CD4-positive, alpha-beta T cell treated with Interleukin-1 beta for 1 hour (primary cell): ENCODE measurements at places on chromosomes 5 and 9.

- DNase-seq, result no peak
Observed at GRCh38 chr5:143126174-143127019, 277.1 kb downstream of the NR3C1 start.

DNA sequence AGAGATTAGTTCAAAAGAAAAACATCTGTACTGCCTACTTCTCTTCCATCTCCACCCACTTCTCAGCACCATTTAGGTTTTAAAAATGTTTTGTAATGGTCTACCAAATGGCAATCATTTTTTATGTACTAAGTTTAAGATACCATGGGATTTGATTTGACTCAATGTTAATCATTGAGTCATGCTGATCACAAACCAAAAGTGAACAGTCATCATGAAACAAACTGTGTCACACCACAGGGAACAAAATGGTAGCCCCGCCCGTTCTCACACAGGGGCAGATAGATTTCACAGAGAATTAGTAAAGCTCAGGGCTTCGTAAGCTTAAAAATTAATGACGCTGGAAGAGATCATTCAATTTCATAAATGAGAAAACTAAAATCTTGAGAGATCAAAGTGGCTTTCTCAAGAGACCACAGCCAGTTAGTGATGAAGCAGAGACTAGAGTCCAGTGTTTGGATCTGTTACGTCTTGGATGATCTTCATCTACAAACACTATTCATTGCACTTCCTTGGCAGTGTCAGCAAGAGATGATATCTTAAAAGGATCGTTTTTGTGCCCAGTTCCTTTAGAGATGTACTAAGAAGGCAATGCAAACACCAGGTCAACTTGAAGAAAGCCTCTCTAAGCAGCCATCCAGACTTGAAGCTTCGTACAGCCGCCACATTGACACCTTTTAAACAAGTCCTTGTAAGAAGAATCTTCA, 33.9 kb upstream of the TRIO start:
- DNase-seq, result no peak

GRCh38 chr5:168807287-168807686, 228.1 kb upstream of the PANK3 start:
- DNase-seq, result no peak

- DNase-seq, result no peak
Observed at GRCh38 chr9:127967151-127967809, 13.5 kb downstream of the EEIG1 start.

DNA sequence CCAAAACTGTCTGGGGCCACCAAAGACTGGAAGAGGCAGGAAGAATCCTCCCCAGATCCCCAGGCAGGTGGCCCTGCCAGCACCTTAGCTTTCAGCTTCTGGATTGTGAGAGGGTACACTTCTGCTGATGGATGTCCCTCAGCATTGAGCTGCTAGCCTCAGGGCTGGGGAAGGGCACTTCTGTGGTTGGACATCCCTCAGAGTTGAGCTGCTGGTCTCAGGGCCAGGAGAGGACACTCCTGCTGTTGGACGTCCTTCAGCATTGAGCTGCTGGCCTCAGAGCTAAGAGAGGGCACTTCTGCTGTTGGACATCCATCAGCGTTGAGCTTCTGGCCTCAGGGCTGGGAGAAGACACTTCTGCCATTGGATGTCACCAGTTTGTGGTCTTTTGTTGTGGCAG, 83.8 kb upstream of the FCN1 start:
- DNase-seq, result no peak

DNA sequence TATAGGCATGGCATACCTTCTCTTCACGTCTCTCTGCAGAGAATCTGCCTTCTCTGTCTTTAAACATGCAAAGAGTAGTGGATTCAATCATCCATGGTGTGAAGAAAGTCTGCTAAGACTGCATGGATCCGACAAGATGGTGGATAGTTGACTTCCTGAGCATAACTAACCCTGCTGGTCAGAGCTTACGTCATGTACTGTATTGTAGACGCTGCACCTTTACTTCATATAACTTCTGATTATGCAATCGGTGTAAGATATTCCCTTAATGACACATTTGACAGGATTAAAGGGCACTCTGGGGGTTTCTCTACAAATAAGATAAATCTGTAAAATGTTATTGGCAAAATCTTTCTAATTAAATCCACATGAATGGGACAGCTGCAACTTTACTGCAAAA, 240.3 kb upstream of the NREP start:
- DNase-seq, result no peak

DNA sequence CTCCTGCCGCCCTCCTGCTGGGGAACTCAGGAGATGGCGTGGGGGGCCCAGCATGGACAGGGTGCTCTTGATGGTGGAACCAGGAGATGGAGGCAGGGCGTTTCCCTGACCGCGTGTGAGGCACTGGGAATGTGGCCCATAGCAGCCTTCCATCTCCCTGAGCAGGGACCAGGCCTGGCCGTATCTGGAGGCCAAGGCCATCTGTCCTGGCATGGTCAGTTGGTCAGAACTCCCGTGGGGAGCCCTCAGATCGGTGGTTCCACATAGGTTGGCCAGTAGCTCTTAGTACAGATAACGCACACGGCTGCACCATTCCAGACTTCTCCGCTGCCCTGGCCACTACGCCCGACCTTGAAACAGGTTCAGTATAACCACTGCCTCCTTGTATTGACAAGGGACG, 77.6 kb downstream of the KCNT1 start:
- no peak for DNase-seq

DNA sequence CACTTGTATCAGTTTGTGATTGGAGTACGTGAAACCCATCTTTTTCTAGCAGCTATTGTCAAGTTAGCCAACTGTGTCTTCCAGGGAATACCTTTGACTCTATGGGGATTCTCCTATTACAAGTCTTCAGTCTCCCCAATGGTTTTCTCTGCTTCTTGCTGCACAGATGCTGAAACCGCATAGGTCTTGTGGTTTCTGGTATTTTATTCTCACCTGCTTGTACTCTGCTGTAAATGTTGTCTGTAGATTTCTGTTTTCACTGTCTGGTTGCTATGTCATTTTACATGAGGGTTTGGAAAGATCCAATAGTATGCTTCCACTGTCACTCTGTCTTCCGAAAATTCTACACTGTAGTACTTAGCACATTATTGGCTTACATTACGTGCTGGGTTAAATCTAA, 1196.9 kb upstream of the C9orf72 start:
- no peak for DNase-seq

- DNase-seq, result no peak
Observed at GRCh38 chr5:168415971-168416370, 70.3 kb upstream of the RARS1 start.

GRCh38 chr9:106432631-106433030, 430.3 kb upstream of the ZNF462 start:
- DNase-seq, result no peak

DNA sequence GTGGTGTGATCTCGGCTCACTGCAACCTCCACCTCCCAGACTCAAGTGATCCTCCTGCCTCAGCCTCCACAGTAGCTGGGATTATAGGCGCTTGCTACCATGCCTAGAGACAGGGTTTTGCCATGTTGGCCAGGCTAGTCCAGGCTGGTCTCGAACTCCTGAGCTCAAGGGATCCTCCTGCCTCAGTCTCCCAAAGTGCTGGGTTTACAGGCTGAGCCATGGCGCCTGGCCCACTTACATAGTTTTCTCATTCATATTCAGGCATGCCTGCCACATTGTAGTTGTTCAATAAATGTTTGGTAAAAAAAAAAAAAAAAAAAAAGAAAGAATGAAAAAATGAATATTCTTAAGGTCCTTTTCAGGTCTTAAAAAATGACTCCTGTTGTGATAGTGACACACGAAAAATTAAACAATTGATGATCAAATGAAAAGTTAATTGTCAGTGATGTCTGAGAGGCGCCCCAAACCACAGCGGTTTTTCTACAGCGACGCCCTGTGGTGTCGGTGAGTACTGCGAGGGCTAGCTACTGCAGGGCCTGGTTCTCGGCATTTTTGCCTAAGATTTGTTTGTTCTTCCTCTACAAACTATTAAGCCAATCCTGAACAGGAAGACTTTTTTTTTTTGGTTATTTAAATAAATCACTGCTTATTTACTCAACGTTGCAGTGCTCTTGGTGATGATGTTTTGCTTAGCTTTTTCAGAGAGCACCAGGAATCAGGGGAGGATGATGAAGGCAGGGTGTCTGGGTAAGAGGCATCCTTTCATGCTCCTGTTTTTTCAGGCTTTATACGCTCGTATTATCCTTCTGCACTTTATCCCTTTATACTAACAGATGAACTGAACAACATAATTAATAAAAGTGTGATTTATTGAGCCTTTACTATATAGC, 67.0 kb upstream of the DPYSL3 start:
- DNase-seq, result peak; percentile 11

- DNase-seq, result no peak
Observed at GRCh38 chr5:149749481-149750365, 19.6 kb downstream of the PPARGC1B start.

DNA sequence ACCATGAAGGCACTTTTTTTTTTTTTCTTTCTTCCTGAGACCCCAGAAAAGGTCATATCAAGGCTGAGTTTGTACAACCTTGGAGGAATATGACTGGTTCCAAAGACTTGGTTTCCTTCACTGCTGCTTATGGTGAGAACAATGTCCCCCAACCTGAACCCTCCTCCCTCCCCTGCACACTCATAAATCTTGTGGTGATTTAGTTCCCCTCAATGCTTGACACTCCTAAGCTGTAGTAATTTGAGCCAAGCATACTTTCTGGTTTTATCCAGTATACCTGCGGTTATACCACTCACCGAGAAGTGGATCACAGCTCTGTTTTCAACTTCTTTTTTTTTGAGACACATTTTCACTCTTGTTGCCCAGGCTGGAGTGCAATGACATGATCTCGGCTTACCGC, 149.9 kb upstream of the KLF4 start:
- no peak for DNase-seq

DNA sequence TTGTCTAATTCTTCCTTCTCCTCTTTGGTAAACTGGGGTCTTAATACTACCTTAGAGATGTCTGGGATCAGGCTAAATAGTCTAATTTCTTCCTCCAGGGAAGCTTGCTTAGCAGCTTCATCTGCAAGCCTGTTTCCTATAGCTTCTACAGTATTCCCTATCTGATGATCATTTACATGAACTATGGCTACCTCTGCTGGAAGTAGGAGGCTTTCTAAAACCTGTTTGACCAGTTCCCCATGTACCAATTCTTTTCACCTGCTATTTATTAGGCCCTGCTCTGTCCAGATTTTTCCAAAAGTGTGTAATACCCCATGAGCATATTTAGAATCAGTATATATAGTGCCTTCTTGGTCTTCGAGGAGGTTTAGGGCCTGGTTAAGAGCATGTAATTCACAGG, 619.8 kb downstream of the HINT1 start:
- no peak for DNase-seq

GRCh38 chr5:57102905-57103255, 71.0 kb upstream of the GPBP1 start:
- no peak for DNase-seq

DNA sequence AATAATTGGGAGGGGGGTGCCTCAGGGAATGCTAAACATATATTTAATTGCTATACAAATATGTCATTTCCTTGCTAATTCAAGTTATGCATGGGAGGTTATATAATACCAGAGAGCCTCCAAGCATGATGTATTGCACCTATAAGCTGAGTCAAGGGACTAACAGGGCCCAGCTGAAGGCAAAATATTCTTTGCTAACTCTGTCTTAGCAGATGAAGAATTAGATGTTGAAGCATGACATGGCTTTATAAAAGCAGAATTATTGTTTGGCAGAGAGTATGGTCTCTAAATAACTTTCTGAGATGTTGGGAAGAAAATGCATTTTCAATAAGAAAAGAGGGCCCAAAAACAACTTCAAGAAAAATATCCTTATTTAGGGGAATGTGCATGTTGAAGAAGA, 60.4 kb downstream of the SGCD start:
- DNase-seq, result no peak

DNA sequence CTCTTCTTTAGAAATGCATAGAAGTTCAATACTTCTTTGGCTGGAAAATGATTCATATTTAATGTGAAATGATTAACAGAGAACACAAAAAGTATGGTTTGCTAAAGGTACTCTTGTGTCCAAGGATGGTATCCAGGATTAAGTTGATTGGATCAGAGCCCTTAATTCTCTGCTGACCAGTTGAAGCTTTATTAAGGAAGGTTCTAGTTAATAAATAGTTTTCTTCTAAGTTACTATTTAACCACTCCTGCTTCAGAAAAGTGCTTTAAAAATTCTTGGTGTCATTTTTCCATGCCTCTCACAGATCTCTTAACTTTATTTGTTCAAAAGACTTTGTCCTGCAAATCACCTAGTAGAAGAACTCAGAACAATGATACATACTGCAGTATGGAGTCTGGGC, 134.3 kb downstream of the MEF2C start:
- no peak for DNase-seq

DNA sequence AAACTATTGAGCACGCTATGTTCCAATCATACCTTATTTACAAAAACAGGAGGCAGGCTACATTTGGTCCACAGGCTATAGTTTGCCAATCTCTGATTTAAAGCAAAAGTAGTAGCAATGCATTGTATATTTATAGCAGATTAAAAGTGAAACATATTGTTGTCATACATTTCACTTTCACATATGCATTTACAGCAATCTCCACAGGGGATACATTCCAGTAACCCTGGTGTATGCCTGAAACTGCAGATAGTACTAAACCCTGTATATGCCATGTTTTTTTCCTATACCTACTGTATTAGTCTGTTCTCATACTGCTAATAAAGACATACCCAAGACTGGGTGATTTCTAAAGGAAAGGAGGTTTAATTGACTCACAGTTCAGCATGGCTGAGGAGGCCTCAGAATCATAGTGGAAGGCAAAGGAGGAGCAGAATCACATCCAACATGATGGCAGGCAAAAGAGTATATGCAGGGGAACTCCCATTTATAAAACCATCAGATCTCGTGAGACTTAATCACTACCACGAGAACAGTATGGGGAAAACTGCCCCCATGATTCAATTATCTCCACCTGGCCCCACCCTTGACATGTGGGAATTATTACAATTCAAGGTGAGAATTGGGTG, 5.9 kb upstream of the CSF1R start:
- DNase-seq, result no peak

DNA sequence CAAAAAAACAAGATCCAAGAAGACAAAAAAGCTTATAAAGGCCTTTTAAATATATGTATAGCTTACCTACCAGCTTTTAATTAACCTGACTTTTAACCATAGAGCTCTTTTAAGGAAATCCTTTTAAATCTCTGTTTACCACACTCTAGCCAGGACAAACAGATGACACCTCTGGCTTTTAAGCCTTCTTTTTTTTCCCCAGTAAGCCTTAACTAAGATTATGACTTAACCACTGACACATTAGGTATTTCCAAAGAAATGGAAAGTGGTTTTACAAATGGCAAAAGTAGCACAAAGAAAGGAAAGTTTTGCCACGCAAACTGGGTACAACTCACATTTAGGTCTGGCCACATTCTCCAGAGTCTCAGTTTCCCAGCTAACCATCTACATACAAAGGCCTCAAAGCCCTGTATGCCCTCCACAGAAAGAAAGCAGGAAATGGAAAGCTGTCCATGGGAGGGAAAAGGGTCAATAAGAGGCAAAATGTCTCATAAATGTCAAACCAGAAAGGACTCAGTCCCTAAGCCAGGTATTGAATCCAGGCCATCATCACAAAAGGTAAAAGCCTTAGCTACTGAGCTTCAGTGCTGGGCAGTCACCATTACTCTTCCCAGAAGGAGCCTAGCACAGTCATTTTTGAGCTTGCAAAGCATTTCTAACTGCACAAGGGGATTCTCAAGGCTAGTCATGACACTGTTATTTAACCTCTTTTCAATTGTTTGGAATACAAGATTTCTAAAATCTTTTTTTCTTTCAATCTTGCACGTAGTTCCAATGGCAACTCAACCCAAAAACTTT, 19.7 kb downstream of the TMEM161B start:
- no peak for DNase-seq
